Karpas-422 (cell line): ENCODE measurements at places on chromosomes 5 and 9. TPM values are rescaled to one million over a fixed set of nuclear protein-coding genes. Genes with fewer than 3 reads are reported as not detected.
A peak's percentile ranks its signal among the peaks of the same experiment; 100 is the strongest.

Gene HRCT1
- not detected in 2 replicates for total RNA-seq

GRCh38 chr5:153866176-153866575 lies 172.5 kb downstream of the FAM114A2 start:
- no peaks in the 10 kb centered on the region for H3K4me1 ChIP-seq
- H3K27ac ChIP-seq: no peak overlapping the region
- H3K4me3 ChIP-seq: no peak overlapping the region
- DNase-seq: no peak
- no peaks in the 10 kb centered on the region for H3K36me3 ChIP-seq

- no peaks in the 10 kb centered on the region for H3K4me1 ChIP-seq
- no peak overlapping the region for H3K27ac ChIP-seq
- DNase-seq: no peak
- no peak overlapping the region for H3K4me3 ChIP-seq
- no peaks in the 10 kb centered on the region for H3K27me3 ChIP-seq
These were observed 688.2 kb upstream of the CDH6 start for GRCh38 chr5:30505014-30505886.

DNA sequence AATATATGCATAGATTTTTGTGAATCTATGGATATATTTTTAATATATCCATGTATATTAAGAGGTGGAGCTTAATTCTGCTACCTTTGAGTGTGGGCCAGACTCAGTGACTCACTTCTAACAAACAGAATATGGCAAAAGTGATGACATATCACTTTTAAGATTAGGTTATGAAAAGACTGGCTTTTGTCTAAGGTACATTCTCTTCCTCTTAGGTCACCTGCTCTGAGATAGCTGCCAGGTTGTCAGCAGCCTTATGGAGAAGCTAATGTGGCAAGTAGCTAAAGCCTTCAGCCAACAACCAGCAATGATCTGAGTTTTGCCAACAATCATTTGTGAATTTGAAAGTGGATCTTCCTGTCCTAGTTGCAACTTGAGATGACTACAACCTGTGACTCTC lies 83.8 kb downstream of the ANKRD31 start:
- H3K4me1 ChIP-seq: no peaks in the 10 kb centered on the region
- no peaks in the 10 kb centered on the region for H3K36me3 ChIP-seq
- no peak overlapping the region for H3K4me3 ChIP-seq
- DNase-seq: no peak
- H3K27ac ChIP-seq: no peak overlapping the region

DNA sequence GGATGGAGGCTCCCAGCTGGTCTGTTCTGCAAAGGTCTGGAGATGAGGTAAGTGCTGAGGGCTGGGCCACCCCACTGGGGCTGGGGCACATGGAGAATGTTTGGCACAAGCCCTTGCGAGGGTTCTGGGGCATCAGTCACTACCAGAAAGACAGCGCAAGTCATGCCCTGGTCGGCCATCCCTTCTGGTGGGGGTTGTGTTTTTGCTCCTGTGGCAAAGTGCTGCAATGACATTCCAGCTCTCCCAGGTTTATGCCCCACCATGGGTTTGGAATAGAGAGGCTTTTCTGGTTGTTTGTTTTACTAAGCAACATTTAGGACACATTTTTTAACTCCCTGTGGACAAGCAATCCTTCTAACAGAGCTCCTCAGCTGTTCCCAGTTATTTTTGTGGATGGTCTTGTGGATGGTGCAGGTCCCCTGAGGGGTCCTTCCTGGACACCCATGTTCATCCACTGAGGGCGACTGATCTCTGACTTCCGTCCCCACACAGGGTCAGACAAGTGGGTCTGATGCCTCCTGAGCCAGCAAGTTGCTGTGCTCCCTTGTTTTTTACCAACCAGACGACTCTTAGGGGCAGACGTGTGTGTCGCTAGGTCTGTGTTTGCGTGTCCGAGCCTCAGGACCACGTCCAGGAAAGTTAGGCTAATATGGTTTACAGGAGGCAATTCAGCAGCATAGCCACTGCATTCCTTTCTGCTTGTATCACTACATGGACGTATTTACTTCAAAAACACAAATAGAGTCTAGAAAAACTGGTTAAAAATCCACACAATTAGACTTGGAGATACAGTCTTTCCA lies 64.9 kb upstream of the ECM2 start:
- H3K4me3 ChIP-seq: no peak overlapping the region
- DNase-seq: no peak
- H3K36me3 ChIP-seq: 0 out of 2 replicates have a peak, but pooled peaks cover 6% of the 10 kb centered on the region
- no peak overlapping the region for H3K27ac ChIP-seq
- H3K4me1 ChIP-seq: peaks cover 14% of the 10 kb centered on the region; the same call in 1 of the 2 replicates
- H3K27me3 ChIP-seq: no peaks in the 10 kb centered on the region

- no peak overlapping the region for H3K4me3 ChIP-seq
- H3K27me3 ChIP-seq: no peaks in the 10 kb centered on the region
- H3K36me3 ChIP-seq: no peaks in the 10 kb centered on the region
- peak; percentile 58 for DNase-seq
- no peak overlapping the region for H3K27ac ChIP-seq
These were observed 50.3 kb downstream of the GNAQ start for GRCh38 chr9:77981332-77981731.

DNA sequence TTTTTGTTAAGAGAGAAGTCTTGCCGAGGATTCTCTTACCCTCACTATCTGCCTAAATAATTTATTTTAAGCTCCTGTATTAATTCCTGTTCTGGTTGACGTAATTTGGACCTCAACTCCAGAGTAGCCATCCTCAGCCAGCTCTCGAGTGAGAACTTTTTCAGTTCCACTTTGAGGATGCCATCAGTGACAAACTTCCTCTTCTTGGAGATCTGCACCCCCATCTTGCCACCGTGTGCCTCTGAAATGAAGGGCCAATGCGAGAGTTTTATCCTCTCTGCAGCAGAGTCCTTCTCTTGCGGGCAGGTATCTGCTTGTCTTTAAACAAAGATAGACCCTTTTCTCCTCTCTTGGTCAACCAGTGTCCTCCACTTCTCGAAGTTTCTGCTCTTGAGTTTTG lies 19.5 kb upstream of the TMEM174 start:
- no peak overlapping the region for H3K27ac ChIP-seq
- no peaks in the 10 kb centered on the region for H3K36me3 ChIP-seq
- peak; percentile 50 for DNase-seq
- H3K27me3 ChIP-seq: no peaks in the 10 kb centered on the region
- no peaks in the 10 kb centered on the region for H3K4me1 ChIP-seq
